Neural crest cell (in vitro differentiated cells): ENCODE measurements at places on chromosomes 7 and 10.
A peak's percentile ranks its signal among the peaks of the same experiment; 100 is the strongest.

DNA sequence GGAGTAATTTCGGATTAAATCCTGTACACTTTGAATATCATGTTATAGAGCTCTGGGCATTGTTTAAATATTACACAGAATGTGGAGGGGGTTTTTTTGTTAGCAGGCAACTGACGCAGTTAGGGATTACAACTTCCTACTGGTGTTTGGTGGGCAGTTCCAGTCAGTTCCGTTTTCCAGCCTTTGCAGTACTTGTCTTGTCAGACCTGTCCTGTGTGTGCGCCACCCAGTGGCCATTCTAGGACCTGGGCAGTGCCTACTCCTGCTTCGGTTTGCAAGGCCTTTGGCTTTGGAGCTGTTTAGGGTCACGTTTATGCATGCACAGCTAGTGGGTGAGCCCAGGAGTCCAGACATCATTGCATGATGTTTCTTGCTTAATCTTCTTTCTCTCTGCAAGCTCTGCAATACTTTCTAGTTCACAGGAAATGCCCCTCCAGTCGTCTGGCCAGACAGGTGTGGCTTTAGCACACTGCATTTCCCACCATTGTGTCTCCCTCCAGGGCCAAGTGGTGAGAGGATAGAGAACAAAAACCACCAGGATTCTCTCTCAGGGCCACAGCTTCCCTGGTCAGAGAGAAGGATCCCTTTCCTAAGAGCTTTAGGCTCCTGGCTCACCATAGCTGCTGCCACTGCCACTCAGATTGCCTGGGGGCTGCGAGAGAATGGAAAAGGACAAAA, 96.5 kb upstream of the TARP start:
- peak; percentile 94 for DNase-seq

GRCh38 chr7:35576031-35576573, 118.8 kb downstream of the HERPUD2 start:
- no peak for DNase-seq

DNA sequence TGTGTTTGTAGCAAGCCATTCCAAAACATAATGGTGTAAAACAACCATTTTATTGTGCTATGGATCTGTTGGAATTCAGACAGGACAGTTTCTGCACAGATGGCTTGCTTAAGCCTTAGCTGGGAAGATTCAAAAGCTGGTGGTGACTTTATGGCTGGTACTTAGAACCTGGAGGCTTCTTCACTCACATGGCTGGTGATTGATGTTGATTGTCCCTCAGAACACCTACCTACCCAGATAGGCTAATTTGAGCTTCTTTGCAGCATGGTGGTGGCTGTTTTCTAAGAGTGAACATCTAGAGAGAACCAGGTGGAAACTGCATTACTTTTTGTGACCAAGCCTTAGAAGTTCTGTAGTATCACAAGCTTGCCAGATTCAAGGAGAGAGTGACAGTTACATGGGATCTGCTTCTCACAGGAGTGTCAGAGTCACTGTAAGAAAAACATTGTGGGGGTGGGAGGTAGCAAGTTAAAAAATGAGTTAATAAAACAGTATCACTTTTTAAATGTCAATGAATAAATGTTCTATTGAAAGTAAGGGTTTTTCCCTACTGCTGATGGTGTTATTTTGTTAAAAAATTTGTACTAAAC, 7.1 kb downstream of the R3HCC1L start:
- DNase-seq: no peak

- DNase-seq: no peak
Measured at GRCh38 chr7:34507191-34507590, 150.8 kb upstream of the NPSR1 start.

DNA sequence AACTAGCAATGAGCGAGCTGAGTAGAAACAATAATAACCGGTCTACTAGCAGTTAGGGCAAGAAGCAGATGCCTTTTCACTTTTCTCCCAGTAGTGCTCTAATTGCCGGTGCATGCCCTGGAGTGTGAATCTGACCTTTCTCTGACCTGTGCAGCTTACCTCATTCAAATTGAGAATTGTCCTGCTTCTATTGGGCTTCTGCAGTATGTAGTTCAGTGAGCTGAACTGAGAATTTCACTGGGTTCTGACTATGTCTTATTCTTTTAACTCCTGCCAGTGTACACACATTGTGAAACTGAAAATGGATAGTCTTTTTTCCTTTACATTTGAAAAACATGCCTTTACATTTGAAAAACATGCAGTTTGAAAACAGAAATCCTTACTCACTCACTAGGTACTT, 157.9 kb upstream of the GRM3 start:
- DNase-seq: no peak

DNA sequence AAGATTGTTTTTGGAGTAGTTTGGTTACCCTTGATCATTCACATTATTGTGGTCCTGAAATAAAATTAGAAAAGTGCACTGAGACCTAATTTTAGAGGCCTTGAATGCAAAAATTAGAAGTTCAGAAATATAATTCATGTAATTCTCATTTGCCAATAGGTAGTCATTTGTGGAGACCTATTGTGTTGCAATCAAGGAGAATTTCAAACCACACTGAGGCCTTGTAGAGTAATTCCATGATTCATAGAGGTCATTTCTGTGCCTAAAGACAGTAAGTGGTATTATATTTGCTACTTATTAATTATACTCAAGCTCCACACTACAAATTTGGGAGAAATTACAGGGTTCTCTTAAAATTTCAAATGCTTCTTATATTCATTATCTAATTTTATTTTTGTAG, 946.8 kb upstream of the POT1 start:
- DNase-seq: no peak

DNA sequence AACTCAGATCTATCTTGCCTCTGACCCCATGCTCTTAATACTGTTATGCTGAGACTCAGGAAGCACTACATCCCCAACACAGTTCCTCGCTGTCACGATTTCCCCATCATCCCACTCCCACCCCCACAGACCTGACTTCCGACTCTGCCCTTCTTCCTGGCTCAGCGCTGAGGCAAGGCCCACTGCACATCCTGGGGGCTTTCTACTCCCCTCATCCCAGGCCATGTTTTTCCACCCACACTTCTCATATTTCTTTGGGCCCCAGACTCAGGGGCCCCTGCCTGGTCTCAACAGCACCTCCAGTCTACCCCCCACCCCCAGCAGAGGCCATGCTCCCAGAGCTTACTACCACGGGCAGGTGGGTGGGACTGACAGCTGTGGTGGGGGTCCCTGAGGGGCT, 7.7 kb upstream of the NDST2 start:
- no peak for DNase-seq

- no peak for DNase-seq
Measured at GRCh38 chr7:96729820-96730219, 20.2 kb upstream of the SEM1 start.

- peak; percentile 39 for DNase-seq
Measured at GRCh38 chr7:87474533-87475358, 734 bp downstream of the ABCB4 start.

DNA sequence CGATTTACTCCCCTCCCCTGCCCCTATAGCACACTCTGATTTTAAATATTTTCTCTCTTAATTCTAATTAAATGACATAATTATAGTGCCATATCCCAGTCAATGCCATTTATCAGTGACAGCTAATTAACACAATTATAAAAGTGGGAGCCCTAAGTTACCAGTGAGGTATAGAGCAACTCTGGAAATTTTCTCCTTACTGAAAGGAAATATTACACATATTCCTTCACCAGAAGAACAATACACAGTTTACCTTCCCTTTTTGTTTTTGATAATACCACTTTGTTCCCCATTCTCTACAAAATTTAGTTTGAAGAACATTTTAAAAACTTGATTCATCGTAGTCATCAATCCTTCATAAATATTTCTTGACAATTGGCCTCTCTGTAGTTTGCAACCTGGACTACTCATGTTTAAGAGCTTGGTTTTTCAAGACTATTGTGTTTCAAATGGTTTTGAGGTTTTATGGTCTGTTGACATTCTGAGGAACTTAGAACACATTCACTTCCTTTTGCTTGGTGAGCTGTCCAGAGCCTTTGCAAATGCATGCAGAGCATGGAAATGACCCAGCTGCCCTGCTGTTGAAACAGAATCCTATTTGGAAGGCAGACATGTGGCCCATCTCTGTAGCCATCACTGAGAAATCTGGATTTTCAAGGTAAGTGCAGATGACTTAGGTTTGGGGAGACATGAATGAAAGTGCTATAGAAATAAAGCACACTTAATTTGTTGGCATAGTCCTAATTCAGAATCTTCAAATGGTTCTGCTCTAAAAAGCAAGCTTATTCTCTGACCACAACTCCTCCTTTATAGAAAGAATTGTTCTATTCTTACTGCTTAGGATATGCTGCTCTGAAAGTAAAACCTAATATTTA, at the start of gene GPR141:
Gene GPR141 (plus strand): TSS at position 521 of the 875 bp plus-strand sequence. CDS start 56,628 bp downstream, outside the sequence.
- DNase-seq: no peak

DNA sequence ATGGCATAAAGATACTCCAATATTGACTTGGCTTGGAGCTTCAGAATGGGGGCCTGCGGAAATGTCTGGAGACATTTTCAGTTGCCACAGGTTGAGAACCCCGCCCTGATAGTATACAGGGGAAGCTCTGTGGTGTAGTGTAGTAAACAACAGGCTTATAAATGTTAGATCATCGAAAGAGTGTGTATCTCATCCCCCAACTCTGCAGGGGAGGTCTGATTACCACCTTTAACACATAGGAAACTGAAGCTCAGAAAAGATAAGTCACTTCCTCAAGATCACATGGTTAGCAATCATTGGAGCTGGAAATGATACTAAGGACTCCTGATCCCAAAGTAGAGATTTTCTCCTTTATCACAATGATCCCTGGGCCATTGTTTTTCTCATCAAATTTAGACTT, 144.5 kb upstream of the BMPER start:
- no peak for DNase-seq

DNA sequence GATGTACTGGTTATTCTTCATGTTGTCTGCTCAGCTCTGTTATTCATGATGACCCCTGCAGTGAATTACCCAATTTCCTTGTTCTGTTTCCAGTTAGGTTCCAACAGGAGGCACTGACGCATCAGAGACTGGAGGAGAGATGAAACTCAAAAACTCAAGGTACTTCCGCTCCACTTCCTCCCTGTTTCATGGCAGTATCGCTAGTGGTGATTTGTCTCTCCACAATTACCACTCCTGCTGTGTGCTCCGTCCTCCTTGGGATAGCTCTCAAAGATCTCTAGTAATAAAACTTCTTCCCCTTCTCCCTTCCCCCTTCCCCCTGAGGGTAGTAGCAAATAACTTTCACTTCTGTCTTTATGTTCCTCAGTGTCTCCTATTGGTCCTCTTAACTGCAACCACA, 107.4 kb upstream of the ABCB5 start:
- DNase-seq: no peak

- DNase-seq: no peak
Measured at GRCh38 chr7:109126404-109127050, 556.9 kb downstream of the DNAJB9 start.

- DNase-seq: no peak
Measured at GRCh38 chr10:132176623-132177500, 9.9 kb upstream of the DPYSL4 start.

- DNase-seq: no peak
Measured at GRCh38 chr7:69654849-69655707, 56.8 kb downstream of the AUTS2 start.

DNA sequence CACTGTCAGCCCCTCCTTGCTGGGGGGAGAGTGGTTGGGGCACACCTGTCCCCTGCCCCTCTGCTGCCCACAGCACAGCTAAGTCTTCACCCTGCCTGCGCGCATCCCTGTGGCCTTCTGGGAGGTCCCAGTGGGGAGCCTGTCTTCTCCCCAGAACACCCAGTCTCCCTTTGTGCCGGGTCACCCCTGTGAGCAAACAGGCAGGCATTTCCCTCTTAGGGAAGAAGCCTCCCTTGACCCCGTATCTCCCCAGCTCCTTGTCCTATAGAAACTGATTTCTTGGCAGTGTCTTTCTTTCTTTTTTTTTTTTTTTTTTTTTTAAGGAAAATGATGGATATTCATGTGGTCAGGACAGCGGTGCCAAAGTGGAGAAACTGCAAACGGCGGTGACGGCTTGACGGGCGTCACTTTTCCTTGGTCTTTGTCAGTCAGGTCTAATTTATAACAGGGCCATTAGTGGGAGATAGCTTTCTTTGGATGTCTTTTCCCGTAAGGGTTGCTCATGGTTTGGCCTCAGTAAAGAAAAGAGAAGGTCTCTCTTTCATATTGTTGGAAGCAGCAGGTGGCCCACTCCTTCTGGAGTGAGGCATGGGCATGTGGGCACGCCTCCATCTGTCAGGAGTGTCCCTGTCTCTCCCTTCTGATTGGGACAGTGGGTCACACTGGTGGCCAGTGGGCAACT, 115.3 kb downstream of the NKX6-2 start:
- DNase-seq: no peak

- no peak for DNase-seq
Measured at GRCh38 chr7:115585015-115585718, 445.4 kb downstream of the TFEC start.

- no peak for DNase-seq
Measured at GRCh38 chr10:118107040-118107439, 60.3 kb upstream of the RAB11FIP2 start.

DNA sequence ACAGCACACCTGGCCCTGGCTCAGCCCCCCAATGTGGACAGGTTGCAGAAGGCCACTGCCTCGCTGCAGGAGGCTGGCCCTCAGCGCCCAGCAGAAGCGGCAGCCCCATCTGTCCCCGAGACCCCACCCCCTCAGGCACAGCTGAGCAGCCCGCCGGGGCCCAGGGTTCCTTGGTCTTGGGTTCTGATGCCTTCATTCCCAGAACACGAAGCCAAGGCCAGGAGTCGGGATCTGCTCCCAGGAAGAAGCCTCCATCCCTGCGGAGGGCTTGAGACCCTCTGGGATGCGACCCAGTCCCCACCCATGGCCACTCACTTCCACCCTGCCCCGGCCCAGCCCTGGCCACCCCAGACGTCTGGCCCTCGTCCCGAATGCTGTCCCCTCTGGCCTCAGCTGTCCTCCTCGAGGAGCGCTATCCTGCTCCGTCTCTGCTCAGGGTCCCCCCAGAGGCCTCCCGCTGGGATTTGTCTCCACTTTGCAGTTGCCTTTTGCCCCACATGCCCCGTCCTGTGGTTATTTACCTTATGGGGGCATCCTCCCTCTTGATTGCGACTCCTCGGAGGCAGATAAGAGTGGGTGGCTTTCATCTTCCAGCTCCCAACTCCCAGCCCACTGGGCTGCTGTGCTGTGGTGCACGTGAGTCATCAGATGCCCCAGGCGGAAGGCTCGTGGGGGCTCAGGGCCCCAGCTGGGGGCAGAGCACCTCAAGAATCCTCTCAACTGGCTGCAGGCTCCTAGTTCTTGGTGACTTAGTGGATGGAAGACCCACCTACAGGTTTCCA, 97.5 kb downstream of the MKI67 start:
- no peak for DNase-seq

- DNase-seq: no peak
Measured at GRCh38 chr10:12594448-12594944, 245.1 kb downstream of the CAMK1D start.

- no peak for DNase-seq
Measured at GRCh38 chr7:1646957-1647891, 22.9 kb upstream of the ELFN1 start.

GRCh38 chr10:65723525-65723924, 1202.3 kb upstream of the LRRTM3 start:
- no peak for DNase-seq

DNA sequence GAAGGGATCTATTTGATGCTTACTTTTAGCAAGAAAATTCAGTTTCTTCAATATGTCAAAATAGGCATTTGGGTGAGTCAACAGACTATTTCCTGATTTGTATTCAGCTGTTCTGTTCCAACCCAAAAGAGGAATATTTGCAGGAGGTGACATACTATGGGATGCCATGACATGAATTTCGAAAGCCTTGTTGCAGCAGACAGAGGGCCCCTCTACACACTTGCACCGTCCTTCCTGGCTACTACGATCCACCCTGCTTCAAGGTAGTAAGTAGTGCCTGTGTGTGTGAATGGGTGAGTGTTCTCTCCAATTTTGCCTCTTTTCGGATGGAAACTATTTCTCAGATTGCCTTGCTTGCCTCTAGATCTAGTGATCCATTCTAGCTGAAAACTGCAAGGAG, 413.0 kb upstream of the ADARB2 start:
- DNase-seq: no peak

- DNase-seq: no peak
Measured at GRCh38 chr7:4245135-4245865, 436.8 kb upstream of the FOXK1 start.
